ENCODE measurements at places on chromosomes 12 and 14. TPM values are rescaled to one million over a fixed set of nuclear protein-coding genes. Genes with fewer than 3 reads are reported as not detected.

- no peak for DNase-seq
Measured at GRCh38 chr12:111826992-111827391, 15.0 kb upstream of the MAPKAPK5 start.

DNA sequence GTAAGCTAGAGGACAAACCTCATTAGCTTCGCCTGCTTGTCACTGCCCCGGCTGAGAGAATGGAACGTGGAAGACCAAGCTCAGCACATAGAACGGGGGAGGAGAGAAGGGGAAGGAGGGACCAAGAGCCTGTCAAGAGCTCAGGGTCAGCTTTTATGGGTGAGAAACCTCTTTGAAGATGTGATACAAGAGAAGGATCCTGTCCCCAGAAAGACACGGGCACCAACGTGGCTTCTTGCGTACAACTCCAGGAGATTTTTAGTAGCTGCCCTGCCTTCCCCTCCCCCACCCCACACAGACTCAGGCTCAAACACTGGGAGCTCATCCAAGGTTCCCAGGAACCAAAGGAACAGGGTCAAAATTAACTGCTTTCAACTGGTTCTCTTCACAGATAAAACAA lies 34.7 kb downstream of the APPL2 start:
- no peak for DNase-seq

GRCh38 chr12:4762773-4763172 lies 42.6 kb downstream of the GALNT8 start:
- DNase-seq: no peak

- DNase-seq: no peak
Measured at GRCh38 chr14:104477117-104477623, 102.4 kb upstream of the C14orf180 start.

GRCh38 chr12:45138609-45139008 lies 77.3 kb upstream of the ANO6 start:
- DNase-seq: no peak

GRCh38 chr12:14395074-14395778 lies 29.7 kb downstream of the ATF7IP start:
- DNase-seq: no peak

DNA sequence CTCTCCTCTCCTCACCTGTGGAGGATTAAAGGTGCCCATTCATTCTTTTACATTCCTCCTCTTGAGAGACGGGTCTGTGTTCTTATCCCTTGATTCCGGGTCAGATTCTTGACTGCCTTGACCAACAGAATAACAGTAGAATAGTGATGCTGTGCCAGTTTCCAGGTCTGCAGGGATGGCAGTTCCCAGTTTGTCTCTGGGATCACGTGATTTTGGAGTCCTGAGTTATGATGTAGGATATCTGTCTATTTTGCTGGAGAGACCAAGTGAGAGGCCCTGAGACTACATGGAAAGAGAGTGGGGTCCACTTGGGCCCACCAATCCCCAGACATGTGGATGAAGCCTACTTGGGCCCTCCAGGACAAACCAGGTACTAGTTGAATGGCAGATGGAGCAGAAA lies 142.8 kb downstream of the TTC8 start:
- no peak for DNase-seq

DNA sequence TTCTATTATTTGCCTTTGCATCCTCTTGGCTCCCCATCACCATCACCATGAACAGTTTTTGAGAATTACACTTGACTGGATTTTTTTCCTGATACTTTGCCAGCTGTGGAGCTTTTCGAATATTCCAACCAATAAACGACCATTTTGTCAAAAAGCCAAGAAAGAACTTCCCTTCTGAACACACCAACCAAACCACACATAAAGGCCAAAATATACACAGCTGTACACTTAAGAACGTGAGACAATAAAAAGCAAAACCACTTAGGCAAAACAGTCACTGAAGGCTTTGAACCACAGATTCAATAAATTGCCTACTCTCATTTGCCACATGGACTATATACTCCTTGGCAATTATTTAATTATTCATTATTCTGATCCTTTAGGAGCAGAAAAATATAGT lies 1.1 kb downstream of the C14orf93 start:
- no peak for DNase-seq

GRCh38 chr12:52522346-52523011 lies 2.3 kb upstream of the KRT5 start:
- DNase-seq: peak; percentile 41

- no peak for DNase-seq
Measured at GRCh38 chr12:80195074-80195726, 95.9 kb downstream of the OTOGL start.

DNA sequence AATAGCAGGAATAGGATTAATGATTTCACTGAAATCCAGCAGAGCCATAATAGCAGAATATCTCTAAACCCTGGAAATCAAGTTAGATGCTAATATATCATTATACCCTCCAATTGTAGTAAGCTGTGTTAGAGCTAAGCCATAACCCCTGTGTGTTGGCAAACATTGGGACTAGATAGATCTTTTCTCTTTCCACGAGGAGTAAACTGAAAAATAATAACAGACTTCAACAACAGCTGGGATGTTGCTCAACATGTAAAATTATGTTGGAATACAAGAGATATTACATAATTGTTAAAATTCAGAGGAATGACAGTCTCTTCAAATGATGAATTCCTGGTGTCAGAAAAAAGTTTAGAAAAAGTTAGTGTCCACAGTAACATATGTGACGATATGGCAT lies 383.8 kb downstream of the SNAPC1 start:
- DNase-seq: no peak

GRCh38 chr12:19369691-19370148 lies 69.6 kb upstream of the AEBP2 start:
- no peak for DNase-seq

- no peak for DNase-seq
Measured at GRCh38 chr12:75657831-75658230, 146.4 kb upstream of the KRR1 start.

GRCh38 chr12:131990066-131990979 lies 40.6 kb downstream of the EP400 start:
- DNase-seq: no peak

DNA sequence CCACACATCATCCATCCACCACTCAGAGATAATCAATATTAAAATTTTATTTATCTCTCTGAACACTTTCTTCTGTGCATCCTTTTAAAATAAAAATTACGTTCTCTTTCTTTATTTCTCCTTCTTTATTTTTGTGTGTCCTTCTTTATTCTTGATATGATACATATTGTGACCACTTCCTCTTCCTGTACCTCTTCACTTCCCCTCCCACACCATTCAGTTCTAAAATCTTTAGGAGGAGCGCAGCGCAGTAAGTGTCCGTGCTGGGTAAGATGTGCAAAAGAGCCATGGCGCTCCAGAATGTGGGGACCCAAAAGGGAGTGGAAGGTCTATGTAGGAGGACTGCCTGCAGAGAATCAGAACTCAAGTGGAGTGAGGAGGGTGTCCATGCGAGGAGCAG lies 256.7 kb downstream of the ITPR2 start:
- DNase-seq: no peak

GRCh38 chr12:132445884-132446632 lies 43.9 kb upstream of the FBRSL1 start:
- peak; percentile 47 for DNase-seq

GRCh38 chr14:23447361-23448350 lies 12.2 kb upstream of the MYH7 start:
- DNase-seq: peak; percentile 83

- DNase-seq: no peak
Measured at GRCh38 chr12:1367331-1368291, 226.8 kb downstream of the FBXL14 start.

DNA sequence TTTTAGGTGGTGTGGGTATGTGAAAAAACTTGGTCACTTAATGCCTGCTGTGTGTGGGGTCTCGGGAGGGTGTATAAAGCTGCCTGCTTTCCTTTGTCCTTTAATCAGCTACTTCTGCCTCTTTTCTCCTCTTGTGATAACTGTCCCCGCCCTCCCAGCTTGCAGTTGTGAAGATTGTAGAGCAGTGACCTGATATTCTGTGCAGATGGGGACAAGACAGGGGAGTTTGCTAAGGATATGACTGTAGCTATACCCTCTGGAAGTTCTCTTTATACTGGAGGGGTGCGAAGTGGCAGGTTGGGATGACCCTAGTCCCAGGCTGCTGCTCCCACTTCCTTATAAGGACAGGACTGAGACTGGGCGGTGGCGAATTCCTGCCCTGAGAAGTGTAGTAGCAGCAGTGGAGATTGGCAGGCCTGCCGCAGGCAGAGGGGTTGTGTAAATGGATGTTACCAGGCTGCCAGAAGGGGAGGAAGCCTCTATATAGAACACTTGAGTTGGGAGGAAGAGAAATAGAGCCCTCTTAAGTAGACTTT lies 835 bp downstream of the MYL6 start:
- DNase-seq: peak; percentile 87

DNA sequence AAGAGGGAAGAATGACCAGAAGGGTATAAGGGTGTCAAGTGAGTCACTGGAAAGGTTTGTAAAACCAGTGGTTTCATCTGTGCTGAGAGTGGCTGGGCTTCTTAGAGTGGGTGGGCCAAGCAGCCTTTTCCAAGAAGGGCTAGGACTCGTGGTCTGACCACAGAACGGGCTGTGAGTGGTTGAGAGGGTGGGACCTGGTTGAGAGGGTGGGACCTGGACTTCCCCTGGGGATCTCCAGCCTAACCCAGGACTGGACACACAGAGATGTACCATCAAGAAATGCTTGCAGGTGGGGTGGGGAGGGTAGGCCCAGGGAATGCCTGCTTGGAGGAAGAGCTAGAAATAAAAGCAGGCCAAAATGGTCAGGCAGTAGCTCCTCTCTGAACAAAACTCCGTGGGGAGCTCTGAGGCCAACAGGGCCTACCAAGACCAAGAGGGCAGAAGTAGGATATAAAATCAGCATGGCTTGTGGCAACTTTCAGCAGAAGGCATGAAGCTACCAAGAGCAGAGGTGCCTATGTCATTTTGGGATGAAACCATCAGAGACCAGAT lies 140.5 kb downstream of the FOXN3 start:
- DNase-seq: no peak

DNA sequence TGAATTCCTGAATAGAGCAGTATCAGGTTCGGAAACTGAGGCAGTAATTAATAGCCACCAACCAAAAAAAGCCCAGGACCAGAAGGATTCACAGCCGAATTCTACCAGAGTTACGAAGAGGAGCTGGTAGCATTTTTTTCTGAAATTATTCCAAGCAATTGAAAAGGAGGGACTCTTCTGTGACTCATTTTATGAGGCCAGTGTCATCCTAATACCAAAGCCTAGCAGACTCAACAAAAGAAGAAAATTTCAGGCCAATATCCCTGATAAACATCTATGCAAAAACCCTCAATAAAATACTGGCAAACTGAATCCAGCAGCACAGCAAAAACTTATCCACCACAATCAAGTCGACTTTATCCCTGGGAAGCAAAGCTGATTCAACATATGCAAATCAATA lies 202.3 kb upstream of the SLC16A7 start:
- no peak for DNase-seq

- DNase-seq: peak; percentile 74
Measured at GRCh38 chr12:55724226-55724939, 4.2 kb downstream of the RDH5 start.

- DNase-seq: no peak
Measured at GRCh38 chr14:62957562-62957961, 87.7 kb downstream of the KCNH5 start.

DNA sequence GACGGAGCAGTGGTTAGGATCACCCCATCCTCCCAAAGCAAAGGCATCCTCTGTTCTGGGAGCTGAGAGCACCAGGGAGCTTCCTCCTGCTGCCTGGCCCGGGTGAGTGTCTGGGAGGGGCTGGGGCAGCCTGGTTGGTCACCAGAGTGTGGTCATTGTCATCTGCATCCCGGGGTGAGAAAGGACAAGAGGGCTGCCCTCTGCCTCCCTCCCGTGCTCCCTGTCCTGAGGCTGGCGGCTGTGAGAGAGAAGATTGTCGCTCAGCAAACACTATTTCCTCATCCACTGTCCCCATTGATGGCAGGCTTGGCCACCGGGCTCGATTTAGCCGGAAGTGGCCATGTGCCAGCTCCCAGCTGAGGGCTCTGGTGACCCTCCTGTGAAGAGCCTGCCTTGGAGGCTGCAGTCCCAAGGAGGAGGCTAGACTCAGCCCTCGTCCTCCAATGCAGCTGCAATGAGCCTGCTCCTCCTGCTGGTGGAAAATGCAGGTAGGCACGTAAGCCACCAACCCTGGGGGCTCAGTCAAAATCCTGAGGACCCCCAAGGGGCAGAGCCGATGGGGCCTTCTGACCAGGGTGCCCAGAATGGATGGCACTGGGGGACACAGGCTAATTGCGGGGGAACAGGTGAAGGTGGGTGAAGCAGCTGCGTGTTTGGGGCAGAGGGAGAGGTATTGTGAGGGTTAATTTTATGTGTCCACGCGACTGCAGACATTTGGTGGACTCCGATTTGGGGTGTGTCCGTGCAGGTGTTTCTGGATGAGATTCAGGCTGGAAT lies 155.7 kb downstream of the KIF26A start:
- DNase-seq: no peak

- DNase-seq: no peak
Measured at GRCh38 chr12:106106892-106107291, 31.9 kb downstream of the NUAK1 start.

Gene DNAH10
- total RNA-seq: 0.23 TPM

Gene SVOP
- 0.03 TPM for total RNA-seq

Gene LUM
- 172 TPM for total RNA-seq

Gene ENDOU
- total RNA-seq: not detected

Gene UNC119B
- 51.7 TPM for total RNA-seq

Gene EIF2S3B
- total RNA-seq: 2.6 TPM

Gene SLC5A8
- 0.06 TPM for total RNA-seq

Gene GPRC5D
- not detected for total RNA-seq

Gene ALDH1L2
- 5.1 TPM for total RNA-seq
